Cortex of kidney (tissue), 1 donor: ENCODE measurements at places on chromosomes 1 and 21.

DNA sequence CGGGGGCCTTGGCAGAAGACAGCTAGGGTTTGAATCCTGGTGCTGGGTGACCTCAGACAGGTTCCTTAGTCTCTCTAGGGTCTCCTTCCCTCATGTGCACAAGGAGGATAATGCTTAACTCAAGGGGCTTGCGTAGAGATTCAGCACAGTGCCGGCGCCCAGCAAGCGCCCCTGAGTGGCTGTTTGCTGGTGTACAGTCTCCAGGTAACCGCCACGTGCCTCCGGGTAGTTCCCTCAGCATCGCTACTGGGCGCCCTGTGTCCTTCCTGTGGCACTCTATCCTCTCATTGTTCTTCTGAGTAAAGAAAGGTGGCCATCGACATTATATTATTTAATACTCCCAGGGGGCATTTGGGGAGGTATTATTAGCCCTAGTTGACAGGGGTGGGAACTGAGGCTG lies 80.9 kb downstream of the NENF start:
- no peak for DNase-seq

GRCh38 chr1:1069711-1070676 lies 4.1 kb downstream of the RNF223 start:
- DNase-seq, result no peak

DNA sequence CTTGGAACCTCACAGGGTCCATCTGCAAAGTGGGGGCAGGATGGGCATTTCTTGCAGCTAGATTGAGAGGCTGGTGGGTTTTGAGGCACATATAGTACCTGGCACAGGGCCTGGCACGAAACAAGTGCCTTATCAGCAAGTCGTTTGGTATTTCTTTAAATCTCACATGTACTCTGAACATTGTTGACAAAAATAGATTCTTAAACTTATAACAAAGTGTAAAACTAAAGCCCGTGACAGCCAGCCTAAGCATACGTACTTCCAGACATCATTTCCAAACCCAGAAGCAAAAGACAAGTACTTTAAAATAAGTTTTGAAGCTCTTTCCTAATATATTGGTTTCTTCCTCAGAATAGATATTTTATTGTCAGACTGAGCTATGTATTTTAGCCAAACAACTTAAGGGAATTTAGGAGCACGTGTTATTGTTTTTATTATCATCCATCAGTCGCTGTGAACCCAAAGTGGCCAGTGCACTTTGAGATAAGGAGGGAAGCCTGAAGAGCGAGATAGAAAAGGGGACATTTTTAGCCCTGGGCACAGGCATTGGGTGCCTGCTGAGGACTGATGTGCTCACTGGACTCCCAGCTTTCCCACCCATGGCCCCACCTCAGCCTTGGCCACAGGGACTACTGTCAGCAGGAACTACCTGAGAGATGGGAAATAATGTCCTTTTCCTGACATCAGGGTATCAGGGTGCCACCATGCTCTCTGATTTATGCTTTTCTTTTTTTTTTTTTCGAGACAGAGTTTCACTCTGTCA lies 3.0 kb downstream of the FBLIM1 start:
- no peak for DNase-seq

DNA sequence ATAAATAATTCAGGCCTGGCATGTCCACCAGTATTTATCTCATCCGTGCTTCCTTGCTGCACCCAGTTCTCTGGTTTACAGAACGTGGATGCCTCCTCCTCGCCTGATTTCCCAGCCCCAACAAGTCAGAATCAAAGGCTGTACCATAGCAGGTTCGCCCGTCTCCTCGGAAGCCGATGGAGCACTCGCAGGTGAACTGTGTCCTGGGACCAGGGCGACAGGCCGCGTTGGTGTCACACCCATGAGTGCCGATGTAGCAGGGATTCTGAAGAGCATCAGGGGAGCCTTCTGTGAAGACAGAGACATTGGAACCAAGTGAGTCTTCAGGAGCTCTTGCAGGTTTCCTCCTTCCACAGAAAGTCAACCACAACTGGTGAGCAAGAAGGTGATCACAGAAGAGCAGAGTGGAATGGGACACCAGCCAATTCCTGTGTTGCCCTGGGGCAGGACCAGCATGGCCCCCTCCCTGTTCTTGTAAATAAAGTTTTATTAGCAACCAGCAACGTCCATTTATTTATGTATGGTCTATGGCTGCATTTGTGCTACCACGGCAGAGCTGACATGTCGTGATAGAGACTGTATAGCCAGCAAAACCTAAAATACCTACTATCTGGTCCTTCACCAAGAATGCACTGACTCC lies 40.8 kb downstream of the NID1 start:
- no peak for DNase-seq

DNA sequence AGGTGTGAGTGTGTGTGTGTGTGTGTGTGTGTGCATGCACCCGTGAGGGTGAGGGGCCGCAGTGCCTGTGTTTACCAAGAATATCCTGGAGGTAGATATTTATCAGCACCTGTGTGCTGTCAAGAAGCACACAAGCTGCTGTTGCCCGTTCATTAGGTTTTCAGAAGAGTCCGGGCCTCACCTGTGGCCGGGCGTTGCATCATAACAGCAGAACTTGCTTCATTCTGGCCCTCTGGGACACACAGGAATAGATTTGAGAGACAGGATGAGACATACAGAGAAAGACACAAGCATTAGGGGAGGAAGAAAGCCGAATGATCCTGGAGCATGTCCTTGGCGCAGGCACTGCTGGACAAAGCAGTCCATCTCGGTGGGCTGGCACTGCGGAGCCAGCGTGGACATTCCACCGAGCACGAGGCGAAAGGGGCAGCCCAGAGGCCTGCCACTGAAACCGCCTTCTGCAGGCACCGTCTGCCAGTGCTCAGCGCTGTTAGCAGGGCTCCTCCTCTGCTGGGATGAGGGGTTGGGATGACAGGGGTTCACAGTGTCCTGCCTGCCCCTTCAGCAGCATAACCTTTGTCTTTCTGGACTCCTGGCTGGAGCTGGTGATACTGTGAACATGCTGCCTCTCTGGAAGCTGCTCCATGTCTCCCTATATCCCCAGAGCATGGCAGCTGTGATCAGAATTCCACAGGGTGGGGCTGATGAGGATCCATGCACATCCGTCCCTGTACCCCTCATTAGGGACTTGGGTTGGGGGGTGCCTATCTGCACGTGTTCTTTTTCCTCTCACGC lies 81.1 kb downstream of the PEX14 start:
- DNase-seq, result no peak

DNA sequence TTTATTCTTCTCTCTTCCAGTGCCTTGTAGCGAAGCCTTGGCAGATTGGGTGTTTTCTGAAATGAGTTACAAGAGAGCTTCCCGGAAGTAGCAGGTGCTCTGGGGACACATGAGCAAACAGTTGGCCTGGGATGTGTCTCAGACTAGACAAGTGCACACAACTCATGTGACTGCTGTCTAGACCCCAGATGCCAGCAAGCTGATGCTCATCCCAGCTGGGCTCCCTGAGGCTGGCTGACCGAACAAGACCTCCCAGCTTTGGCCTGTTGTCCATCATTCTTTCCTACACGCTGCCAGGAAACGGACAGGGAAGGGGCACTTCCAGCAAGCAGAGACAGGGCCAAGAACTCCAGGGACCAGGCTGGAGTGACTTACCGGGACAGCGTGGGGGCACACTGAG lies 18.7 kb upstream of the CSF1 start:
- DNase-seq, result no peak

GRCh38 chr1:209154912-209155311 lies 428.6 kb upstream of the CAMK1G start:
- no peak for DNase-seq

DNA sequence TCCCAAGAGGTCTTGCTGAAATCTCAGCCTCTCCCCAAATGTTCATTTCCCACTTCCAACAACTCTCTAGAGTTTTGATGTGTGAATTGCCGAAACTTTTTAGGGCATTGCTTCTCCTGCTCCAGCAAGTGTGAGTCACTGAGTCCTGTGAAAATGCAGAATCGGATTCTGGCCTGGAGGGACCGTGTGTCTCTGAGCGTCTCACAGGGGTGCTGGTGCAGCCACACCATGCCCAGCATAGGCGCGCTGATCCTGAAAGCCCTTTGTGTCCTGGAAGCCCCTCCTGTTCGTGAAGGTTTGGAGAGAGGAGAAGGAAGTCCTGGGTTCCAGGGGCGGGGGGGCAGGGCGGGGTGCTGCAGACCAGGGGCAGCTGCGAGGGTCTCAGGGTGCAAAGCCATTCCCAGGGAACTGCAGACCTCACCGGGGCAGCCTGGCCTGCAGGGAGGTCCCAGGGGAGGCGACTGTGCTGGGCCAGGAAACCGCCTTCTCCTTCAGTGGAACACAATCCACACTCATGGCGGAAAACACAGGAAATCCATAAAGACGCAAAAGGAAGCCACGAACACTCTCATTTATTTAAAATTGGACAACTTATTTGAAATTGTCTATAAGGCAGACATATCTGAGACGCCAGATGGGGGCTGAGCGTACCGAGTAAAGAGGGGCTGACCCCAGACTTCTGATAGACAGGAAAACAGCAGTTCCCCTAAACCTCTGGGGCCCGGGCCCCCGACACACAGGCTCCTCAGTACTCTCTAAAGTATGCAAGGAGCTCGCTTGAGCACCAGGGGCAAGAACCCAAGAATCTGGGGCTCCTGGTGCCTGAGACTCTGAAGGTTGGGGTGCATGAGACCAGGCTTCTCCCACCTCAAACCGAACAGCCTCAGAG lies 43.5 kb upstream of the ADARB1 start:
- no peak for DNase-seq
